ENCODE measurements at places on chromosomes 2 and 18.

GRCh38 chr2:168458139-168458538, 2.1 kb downstream of the CERS6 start:
- no peak for DNase-seq

GRCh38 chr2:5562426-5562825, 129.8 kb upstream of the SOX11 start:
- no peak for DNase-seq

DNA sequence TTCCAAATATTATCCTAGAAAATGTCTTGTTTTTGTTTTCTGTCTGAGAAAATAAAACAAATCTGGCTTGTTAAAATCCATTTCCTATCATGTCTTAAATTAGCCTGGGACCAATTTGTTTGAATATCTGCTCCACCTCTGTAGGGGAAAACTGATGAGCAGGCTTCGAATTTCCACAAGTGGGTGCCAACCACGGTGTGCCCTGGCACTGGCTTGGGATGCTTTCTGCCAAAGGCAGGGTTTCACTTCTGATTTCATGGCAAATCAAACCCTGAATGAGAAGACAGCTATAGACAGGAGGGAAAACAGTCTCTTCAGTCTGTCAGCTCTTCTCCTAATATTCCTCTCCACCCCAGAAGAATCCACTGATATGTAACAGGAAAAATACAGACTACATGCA, 33.7 kb upstream of the STAT4 start:
- DNase-seq, result no peak

GRCh38 chr18:62957885-62958472, 242.6 kb downstream of the PHLPP1 start:
- peak; percentile 64 for DNase-seq

DNA sequence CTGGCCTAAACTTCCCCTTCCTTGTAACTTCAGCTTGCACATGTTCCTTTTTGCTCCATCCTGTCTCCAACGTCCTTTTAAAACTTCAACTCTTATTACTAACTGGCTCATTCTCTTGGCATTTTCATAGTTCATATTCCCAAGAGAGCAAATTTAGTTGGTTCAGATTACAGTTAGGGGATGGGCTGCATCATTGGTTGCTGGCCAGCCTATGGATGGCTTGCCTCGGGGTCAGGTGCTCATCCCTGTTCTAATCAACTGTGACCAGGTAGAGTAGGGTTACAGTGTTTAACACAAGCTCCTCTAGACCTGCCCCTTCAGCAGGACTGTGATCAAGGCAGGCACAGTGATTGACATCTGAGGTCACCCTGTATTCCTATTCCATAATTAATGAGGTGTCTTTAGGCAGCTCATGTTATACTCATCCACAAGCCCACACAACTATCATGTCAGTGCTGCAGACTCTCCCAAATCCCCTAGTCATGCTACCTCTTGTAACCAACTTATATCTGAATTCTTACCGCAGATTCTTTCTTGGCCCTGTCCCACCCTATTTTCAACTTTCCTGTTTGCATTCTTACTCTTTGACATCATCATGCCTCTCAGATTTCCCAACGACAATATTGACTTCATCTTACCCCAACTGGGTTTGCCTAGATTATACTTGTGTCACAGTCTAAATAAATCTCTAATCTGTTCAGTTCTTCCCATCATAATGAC, 293.3 kb downstream of the MTX2 start:
- DNase-seq, result no peak

DNA sequence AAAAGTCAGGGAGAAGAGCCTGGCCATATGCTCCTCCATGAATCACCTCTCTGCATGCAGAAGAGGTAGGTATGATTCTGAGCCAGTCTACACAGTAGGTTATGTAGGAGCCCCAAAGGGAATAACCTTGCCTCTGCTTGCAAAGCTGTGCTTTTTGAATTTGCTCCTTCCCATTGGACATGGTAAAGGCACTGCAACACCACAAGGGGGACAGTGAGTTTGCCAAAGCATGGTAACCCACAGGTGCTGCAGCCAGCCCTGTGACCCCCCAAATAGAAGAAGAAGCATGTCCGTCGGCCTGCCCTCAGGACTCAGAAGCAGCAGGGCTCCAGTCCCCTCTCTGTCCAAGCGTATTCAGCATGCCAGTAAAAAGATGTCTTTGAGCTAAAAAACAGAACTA, 51.0 kb upstream of the BCL2L11 start:
- DNase-seq, result no peak

- DNase-seq, result no peak
Observed at GRCh38 chr2:119707117-119708087, 28.4 kb downstream of the TMEM177 start.

DNA sequence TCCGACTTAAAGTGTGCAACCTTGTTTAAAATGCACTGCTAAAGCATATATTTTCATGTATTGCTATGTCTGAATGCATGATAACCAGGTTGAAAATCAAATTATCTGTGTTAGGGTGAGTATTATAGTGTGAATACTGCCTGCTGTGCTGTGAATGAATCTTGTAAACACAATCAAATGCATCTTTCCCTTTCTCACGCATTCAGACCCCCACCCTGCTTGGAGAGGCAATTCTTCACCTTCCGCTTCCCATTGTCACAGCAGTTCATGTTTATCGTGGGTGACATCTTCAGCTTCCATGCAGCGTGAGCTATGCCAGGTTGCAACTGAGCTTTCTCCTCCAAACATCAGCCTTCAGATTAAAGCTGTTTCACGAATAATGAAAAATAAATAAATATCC, 418.0 kb downstream of the MEIS1 start:
- DNase-seq, result no peak

- no peak for DNase-seq
Observed at GRCh38 chr2:172926785-172927640, 148.6 kb upstream of the MAP3K20 start.

- DNase-seq, result no peak
Observed at GRCh38 chr2:26597197-26597596, 44.0 kb downstream of the CIB4 start.

- DNase-seq, result no peak
Observed at GRCh38 chr2:195121341-195121740, 535.7 kb upstream of the SLC39A10 start.

GRCh38 chr2:25089605-25090315, 47.9 kb downstream of the EFR3B start:
- no peak for DNase-seq

DNA sequence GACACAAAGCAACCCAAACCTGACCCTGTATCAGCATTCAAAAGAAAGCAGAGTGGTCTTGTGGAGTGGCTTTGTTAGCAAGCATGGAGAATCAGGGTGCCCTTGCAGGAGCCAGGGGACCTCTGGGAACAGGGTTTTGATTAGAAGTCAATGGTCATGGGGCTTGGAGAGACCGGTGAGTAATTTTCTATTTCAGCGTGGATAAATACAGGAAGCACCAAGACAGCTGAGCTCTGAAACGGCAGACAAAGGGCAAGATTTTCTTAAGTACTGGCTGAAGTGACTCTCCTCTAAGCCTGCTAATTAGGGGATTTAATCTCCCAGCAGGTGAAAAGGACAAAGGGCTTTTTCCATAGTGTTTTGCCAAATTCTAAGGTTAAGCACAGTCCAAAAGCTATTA, 78.0 kb upstream of the GAREM1 start:
- no peak for DNase-seq

DNA sequence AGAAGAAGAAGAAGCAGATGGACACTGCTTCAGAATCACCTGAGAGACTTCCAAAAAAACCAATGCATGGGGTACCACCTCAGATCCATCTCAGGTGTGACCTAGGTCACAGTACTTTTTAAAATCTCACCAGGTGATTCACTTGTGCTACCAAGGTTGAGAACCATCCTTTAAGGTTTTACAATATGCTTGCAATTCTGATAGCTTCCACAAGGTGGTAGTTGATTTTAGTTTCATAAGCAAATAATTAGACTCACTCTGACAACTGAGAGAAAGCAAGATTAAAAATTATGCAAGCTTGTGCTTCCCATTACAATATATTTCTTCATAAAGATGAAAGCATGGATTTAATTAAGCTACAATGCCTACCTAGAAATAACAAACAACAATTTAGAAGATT, 355.1 kb downstream of the EN1 start:
- DNase-seq, result no peak

GRCh38 chr2:127377262-127377661, 10.5 kb downstream of the MAP3K2 start:
- no peak for DNase-seq

DNA sequence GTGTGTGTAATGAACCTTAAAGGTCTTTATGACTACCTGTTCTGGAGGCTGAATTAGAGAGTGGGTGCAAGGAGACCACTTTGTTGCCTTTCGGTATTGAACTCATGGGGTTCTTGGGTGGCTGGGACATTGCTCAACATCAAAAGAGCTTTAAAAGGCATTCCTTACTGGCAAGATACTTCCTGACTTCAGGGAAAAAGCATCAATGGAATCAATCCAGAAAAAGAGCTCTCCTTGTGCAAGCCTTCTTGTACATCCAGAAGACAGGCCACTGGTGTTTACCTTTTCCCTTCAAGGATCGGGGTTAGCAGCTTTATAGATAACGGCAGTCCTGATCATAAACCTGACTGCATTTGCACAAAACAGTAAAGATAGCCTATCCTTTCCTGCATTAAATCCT, 9.5 kb downstream of the PNO1 start:
- DNase-seq, result no peak

GRCh38 chr18:11745521-11745920, 56.5 kb downstream of the GNAL start:
- DNase-seq, result no peak

DNA sequence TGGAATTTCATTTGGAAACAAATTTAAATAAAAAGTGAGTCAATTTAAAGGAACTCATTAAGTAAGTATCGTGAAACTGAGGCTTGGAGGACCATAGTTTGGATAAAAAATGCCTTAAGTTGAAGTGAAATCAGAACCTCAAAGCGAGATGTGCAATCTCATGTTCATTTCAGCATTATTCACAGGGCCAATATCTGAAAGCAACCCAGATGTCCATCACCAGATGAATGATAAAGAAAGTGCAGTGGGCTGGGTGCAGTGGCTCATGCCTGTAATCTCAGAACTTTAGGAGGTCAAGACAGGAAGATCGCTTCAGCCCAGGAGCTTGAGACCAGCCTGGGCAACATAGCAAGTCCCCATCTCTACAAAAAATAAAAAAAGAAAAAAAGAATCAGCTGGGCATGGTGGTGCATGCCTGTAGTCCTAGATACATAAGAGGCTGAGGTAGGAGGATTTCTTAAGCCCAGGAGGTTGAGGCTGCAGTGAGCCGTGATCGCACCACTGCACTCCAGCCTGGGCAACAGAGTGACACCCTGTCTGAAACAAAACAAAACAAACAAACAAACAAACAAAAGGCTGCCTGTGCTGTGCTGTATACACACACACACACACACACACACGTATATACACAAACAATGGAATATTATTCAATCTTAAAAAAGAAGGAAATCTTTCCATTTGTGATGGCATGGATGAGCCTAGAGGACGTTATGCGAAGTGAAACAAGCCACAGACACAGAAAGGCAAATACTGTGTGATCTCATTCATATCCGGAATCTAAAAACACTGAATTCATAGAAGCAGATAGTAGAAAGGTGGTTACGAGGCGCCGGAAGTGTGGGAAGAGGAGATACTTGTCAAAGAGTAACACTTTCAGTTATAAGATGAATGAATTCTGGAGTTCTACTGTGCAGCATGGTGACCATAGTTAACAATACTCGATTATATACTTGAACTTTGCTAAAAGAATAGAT, 14.5 kb downstream of the SH3RF3 start:
- DNase-seq, result no peak

DNA sequence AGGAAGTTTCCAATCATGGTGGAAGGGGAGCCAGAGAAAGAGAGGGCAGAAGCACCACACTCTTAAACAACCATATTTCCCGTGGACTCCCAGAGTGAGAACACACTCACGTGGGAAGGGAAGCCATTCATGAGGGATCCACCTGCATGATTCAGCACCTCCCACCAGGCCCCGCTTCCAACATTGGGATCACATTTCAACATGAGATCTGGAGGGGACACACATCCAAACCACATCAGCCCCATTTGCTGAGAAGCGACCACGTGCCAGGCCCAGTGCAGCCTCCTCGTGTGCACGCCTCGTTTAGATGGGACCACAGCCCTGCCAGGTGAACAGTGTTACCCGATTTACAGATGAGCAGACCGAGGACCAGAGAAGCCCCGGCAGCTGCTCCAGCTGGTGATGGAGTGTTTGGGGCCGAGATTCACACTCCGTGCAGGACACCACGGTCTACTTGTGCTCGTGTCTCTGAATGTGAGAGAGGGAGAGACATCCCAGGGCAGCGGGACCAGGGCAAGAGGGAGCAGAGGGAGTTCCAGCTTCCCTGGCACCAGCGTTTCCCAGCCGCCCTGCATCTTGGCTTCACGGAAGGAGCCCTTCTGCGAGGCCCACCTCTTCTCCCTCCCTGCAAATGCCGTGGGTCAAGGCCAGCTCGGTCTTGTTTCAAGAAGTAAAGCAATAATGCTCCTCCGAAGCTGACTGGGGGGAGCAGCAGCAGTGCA, 76.9 kb upstream of the ODC1 start:
- no peak for DNase-seq

- no peak for DNase-seq
Observed at GRCh38 chr2:42085706-42086487, 38.1 kb downstream of the PKDCC start.

DNA sequence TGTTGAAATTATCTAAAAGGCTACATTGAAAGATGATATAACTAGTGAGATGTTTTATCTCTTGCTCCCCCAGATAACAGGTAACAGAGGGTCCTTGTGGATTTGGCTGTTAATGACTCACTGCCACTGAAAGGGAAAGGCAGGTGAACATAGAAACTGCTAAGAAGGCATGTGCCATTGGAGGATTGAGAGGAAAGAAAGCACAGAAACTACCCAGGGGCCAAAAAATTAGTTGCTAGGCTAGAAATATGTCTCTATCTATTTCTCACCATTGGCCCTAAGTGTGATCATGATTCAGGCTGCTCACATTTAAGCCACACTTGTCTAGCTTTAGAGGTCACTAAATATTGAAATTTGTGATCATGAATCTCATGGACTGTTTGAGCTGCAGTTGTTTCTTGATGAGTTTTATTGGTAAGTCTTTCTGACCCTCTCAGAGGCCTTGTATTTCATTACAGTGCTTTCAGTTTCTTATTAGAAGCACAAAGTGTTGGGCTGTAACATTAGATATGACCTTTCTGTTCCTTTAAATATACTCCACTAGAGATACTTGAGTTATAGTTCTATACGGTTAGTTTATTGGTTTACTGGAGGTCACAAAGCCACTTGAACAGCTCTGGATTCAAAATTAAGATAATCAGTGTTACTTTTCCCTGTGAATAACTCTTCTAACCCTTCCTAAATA, 26.2 kb downstream of the NAB1 start:
- DNase-seq, result no peak

- no peak for DNase-seq
Observed at GRCh38 chr2:221285148-221285547, 287.0 kb downstream of the EPHA4 start.

Data from T47D (cell line).